ENCODE measurements at places on chromosomes 2 and 18. TPM values are rescaled to one million over a fixed set of nuclear protein-coding genes. Genes with fewer than 3 reads are reported as not detected.

The MRPL30 gene
- 32.7 TPM for total RNA-seq

The FHL2 gene
- 41.2 TPM for total RNA-seq

The ADNP2 gene
- total RNA-seq: 8.3 TPM

The TTR gene
- not detected for total RNA-seq

The HOXD1 gene
- 0.18 TPM for total RNA-seq

The REG1B gene
- total RNA-seq: 2.6 TPM

The ALK gene
- 1.1 TPM for total RNA-seq

The TPO gene
- not detected for total RNA-seq

The RAB10 gene
- 96.3 TPM for total RNA-seq

The IL1R2 gene
- total RNA-seq: 10.2 TPM

The VSNL1 gene
- 15.0 TPM for total RNA-seq

Measured in adrenal gland (tissue), 19 donors.